Lung microvascular endothelial cell (primary cell): ENCODE measurements at places on chromosomes 6 and 20.

- DNase-seq, result no peak
These were observed 1.8 kb downstream of the TREM1 start for GRCh38 chr6:41284726-41285125.

DNA sequence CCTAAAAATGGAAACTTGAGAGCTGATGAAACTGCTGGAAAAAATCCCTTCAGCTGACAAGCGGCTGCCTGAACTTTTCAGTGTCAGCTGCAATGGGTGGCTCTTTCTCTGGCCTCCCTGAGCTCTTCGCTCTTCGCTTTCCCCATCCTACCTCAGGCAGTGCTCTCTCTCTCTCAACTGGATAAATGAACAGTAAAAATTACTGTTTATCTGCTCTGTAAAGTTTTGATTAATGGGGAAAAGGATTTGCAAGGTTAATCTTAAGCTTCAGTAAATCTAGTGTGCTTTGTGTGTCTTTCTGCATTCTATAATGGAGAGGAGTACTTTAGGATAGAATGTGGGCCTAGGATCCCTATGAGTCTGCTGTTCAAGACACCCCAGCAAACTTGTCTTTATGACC, 35.1 kb downstream of the TMEM14A start:
- no peak for DNase-seq

- peak; percentile 62 for DNase-seq
These were observed 26.7 kb downstream of the GPX6 start for GRCh38 chr6:28488916-28489365.

- no peak for DNase-seq
These were observed 368.5 kb upstream of the SYNCRIP start for GRCh38 chr6:86010915-86011786.

DNA sequence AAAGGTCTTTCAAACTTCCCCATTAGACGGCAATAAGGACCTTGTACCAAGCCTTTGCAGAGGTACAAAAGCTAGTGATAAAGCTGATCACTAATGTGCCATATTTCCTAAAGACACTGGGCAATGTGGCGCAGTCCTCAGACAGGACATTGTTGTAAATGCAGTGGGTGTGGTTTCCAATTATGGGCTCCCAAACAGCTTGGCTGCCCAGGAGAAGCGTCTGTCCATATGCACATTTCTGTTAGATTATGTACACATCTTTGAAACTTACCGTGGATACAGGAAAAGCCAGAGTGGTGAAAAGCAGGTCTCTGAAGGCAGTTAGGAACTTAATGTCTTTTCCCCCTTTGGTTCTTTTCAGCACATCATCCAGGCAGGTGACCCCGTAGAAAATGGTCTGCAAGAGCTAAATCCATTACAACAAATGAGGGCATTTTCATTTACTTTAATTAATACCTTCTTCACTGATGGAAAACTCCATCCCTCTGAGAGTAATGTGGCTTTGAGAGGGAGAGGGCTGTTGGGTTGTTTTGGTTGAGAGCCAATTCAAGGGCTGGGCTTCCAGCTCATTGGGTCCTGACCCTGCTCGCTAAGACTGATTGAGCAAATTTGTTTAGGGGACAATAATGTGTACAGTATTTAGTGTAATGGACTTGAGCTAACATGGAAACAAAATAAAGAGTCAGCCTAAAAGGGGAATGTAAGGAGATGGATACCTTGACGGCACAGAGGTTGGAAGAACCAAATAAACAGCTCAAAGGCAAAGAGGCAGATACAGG, 10.4 kb downstream of the ADTRP start:
- no peak for DNase-seq

- no peak for DNase-seq
These were observed 3.8 kb upstream of the PIGU start for GRCh38 chr20:34680586-34681175.

DNA sequence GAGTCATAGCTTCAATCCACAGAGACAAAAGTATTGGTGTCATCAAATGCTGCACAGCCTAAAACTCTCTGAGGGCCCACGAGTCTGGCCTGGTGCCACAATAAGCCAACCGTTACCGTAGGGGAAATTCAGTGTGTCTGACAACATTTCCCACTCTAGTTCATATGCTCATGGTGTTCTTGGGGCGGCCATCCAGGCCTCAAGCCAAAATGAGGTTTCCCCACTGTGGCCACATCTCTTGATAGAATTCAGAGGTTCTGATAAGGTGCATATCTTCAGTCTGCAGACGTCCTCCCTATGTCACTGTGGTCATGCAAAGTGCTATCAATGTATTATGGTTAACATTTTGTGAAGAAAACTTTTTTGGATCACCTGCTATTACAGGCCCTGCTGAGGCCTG, 627.7 kb downstream of the QKI start:
- DNase-seq, result peak; percentile 75

GRCh38 chr20:58168843-58169242, 59.6 kb downstream of the ANKRD60 start:
- DNase-seq, result no peak

DNA sequence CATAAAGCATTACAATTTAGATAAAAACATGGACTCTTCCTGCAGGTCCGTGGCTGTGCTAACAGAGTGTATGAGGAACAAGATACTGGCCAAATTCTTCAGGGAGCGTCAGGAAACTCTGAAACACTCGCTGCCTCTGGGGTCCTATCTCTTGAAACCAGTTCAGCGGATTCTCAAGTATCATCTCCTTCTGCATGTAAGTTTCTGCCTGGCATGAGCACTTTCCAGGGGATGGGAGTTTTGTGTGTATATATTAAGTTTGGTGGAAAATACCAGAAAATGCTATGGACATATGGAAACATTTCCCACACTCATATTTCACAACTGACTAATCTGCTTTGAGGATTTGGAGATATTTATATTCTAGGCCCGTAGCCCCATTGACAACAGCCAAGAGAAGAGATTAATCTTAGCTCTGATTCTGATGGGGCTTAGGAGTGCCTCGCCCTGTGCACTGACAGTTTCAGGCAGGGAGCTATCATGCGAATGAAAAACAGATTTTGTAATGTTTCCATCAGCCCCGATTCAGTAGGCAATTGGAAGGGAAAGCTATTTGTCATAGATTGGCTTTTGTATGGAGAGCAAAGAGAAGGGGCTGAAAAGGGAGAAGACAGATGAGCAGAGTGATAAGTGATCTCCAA, 64.7 kb upstream of the MTHFD1L start:
- no peak for DNase-seq

DNA sequence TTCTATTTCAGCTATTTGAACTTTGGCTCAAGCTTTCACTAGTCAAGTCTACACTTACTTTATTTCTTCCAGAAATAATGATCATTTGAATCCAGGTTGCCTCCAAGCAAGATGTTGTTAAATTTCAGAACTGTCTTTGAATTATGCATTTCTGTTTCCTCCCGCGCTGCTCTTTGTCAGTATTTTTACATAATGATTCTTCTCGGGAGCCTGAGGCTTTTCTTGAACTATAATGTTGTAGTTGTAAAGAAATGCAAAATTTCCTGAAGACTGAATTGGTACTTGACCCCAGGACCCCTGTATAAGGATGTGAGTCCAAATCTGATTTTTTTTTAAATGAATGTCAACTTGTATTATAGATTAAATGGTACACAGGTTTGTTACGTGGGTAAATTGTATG, 80.4 kb downstream of the ARMC2 start:
- DNase-seq, result no peak

- DNase-seq, result no peak
These were observed 980 bp upstream of the SALL4 start for GRCh38 chr20:51803148-51803854.

GRCh38 chr20:20303742-20304141, 64.2 kb upstream of the INSM1 start:
- no peak for DNase-seq

DNA sequence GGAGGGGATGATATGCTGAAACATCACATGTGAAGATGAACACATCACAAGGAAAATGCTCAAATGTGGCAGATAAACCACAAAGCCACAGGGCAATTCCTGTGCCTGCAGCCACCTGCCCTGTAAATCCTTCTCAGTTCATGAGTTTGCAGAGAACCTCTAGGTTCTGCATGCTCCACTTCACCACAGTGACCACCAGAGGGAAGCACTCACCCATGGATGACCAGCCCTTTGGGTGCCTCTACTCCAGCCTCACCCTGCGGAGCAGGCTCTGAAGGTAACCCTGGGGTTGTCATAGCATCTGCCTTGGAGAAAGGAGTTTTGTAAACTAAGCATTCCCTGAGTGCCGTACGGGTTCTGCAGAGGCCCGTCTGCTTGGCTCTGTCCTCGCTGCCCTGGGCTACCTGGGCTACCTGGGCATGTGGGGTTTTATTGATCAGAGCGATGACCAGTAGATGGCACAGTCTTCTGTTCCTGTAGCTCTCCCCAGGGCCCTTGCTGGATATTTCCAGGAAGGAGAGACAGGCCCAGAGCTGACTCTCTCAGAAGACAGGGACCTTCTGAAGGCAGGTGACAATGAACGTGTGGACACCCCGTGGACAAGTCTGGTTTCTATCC, 31.7 kb upstream of the CST1 start:
- DNase-seq, result peak; percentile 21

- no peak for DNase-seq
These were observed 169.4 kb downstream of the NRN1 start for GRCh38 chr6:5837323-5837722.

GRCh38 chr20:50574586-50574985, 64.4 kb downstream of the PTPN1 start:
- no peak for DNase-seq

- DNase-seq, result peak; percentile 40
These were observed 172.2 kb downstream of the AIG1 start for GRCh38 chr6:143232849-143233248.

DNA sequence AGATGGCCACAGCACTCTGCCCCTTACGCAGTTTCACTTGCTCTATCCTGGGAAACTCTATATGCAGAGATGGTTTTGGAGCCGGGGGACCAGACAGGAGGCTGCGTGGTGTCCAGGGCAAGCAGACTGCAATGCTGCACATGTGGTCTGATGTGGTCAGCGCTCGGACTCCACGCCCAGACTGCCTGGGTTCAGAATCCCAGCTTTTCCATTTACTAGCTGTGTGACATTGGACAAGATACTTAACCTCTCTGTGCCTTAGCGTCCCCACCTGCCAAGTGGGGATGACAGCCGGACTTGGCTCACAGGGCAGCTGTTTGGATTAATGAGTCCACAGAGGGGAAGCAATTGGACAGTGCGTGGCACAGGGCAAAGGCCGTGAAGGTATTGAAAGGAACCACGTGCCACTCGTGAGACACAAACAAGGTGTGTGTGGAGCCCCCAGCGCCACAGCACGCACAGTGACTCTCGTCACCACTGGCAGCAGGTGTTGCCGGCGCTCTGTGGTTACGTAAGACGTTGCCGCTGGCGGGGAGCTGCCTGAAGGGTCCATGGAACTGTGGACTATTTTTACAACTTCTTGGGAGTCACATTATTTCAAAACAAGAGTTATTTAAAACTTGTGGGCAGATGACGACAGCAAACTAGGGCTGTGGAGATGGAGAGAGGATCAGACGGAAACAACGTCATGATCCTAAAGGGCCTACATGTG, 201.4 kb downstream of the PREX1 start:
- no peak for DNase-seq

GRCh38 chr6:37285861-37286311, 27.9 kb upstream of the TMEM217 start:
- DNase-seq, result no peak

DNA sequence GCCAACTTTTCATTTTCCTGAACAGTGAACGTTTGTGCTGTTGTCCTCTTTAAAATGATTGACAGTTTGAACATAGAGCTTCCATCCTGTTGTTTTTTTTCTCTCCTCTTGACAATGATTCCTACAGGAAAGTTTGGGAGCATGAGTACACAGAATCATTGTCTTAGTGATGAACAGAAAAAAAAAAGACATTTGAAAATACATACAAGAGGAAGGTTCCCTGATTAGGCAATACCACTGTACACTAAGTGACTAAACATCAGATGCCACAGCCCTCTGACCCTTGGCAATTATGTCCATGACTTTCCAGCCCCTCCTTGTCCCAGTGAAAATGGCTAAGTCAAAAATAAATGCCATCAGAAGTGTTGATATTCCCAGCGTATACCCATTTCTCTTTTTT, 71.5 kb downstream of the RTN4IP1 start:
- no peak for DNase-seq

DNA sequence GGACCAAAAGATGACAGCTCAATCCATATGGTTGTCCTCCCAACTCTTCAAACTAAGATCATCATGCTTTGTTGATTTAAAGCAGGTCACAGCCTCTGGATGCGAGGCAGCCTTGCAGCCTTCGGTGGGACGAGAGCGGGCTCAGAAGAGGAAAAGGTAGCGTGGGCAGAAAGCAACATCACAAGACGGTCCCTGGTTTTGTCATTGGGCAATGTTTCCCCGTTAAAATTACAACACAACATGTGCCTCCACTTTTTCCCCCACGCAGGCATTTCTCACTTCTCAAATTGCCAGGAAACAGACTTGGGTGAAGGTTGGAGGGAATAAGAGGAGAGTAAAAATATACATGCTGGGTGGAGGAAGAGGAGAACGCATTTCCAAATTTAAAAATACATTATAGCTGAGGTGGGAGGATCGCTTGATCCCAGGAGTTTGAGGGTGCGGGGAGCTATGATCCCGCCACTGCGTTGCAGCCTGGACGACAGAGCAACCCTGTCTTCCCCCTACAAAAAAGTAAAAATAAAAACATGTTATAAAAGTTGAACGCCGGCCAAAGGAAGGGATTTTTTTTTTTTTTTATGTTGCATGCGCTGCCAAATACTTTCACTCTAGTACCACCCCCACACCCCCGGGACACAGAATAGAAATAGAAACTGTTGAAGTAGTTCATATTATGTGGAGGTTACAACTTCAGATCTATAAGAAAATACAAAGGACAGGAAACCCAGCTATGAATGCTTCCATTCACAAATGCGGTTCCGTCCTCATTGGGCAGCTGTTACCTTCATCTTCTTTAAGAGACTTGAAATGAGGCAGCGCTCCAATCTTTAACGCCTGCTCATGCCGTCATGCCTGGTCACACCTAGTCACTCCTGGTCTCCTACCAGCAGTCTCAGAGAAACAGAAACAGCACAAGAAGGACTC, 13.9 kb upstream of the NAA20 start:
- DNase-seq, result peak; percentile 74

DNA sequence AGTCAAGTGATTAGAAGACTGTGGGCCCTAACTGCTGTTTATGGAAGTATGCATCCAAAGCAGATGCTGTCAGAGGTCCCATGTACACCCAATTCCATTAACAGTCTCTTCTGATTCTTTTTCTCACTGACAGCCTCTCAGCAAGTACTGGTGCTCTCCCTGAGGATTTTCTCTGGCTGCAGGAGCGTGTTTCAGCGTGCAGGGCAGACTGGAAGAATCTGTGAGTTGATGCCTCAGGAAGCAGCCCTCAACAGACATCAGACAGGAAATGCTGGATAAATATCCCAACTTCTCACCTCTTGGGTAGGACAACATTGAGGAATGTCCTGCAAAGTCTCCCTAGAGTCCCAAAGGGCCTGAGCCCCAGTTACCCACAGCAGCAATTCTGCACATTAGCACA, 40.8 kb downstream of the ANKEF1 start:
- DNase-seq, result no peak

GRCh38 chr20:63352811-63353221, 8.3 kb downstream of the CHRNA4 start:
- DNase-seq, result no peak
